Activated CD8-positive, alpha-beta memory T cell treated with anti-CD3 and anti-CD28 coated beads for 1 hour (primary cell): ENCODE measurements at places on chromosomes 12 and 14.

GRCh38 chr12:29346769-29347421, 34.1 kb downstream of the ERGIC2 start:
- no peak for DNase-seq

DNA sequence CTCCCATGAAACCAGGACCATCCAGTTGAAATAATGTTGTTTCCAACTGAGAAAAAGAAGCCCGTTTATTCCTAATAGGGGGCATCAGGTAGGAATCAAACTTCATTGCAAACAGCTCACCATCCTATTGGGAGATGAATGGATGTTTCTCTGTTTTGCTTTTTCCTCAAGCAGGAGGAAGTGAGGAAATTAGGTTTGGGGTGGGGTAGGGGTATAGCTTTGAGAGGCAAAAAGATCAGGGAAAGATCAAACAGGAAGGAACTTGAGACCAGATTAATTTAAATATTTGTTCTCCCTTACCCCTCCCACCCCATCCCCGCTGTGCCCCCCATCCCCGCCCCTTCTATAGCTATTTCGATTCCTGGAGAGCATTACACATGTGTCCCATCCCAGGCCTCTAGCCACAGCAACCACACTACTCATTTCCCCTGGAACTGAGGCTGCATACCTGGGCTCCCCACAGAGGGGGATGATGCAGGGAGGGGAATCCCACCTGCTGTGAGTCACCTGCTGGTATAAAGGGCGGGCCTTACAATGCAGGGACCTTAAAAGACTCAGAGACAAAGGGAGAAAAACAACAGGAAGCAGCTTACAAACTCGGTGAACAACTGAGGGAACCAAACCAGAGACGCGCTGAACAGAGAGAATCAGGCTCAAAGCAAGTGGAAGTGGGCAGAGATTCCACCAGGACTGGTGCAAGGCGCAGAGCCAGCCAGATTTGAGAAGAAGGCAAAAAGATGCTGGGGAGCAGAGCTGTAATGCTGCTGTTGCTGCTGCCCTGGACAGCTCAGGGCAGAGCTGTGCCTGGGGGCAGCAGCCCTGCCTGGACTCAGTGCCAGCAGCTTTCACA, at the start of gene IL23A:
Gene IL23A, plus strand, starts transcription at position 577 of the 850 bp plus-strand sequence. Its CDS starts 161 bp downstream, at position 738.
- peak; percentile 78 for DNase-seq

GRCh38 chr12:29148596-29148910, 525 bp upstream of the FAR2 start:
- no peak for DNase-seq

- no peak for DNase-seq
Observed at GRCh38 chr14:65958664-65959562, 527.3 kb upstream of the CCDC196 start.

- DNase-seq = no peak
Observed at GRCh38 chr12:11827091-11828061, 177.9 kb downstream of the ETV6 start.

GRCh38 chr12:87216436-87216835, 812.8 kb downstream of the C12orf50 start:
- no peak for DNase-seq

DNA sequence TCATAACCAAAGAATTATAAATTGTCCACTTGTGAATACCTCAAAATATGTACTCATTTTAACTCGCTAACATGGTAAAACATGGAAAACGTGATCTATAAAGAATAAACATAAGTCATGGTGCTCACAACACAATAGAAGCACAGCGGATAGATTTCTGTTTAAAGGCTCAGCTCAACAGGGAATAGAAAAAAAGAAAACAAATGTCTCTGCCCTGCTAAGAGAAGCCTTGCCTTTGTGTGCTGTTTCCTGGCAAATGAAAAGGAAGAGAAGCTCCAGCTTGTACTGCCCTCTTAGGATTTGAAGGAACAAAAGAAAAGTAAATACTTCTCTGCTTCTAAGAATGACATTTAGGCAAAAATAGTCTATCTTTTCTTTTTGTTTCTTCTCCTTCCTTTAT, 121.0 kb upstream of the KRR1 start:
- DNase-seq = no peak

DNA sequence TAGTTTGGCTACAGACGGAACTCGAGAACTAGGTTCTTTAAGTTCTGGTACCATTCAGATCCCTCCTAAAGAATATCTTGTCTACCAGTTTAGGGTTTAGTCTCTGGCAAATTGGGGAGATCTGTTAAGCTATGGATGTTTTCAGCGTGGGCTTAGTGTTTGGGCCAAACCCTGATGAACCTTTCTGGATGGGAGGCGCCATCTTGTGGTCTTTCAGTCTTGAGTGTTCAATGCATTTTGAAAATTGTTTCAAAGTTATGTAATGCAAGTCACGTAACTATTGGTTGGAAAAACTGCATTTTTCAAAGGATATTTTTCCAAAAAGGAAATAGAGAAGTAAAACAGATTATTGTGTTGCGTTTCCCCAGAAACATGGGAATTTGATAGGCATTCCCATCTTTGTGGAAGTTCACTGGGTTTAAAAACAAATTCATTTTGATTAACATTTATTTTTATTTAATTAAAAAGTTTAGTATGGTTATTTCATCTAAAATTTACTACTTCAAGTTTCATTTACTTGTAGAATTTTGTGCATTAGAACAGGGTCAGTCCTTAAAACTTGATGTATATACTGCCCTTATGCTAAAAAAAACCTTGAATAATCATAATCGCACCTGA, 169.0 kb downstream of the PRIMA1 start:
- DNase-seq = no peak

GRCh38 chr12:131459773-131460365, 251.0 kb upstream of the SFSWAP start:
- DNase-seq = no peak

- no peak for DNase-seq
Observed at GRCh38 chr12:39752482-39753137, 133.0 kb upstream of the ABCD2 start.

DNA sequence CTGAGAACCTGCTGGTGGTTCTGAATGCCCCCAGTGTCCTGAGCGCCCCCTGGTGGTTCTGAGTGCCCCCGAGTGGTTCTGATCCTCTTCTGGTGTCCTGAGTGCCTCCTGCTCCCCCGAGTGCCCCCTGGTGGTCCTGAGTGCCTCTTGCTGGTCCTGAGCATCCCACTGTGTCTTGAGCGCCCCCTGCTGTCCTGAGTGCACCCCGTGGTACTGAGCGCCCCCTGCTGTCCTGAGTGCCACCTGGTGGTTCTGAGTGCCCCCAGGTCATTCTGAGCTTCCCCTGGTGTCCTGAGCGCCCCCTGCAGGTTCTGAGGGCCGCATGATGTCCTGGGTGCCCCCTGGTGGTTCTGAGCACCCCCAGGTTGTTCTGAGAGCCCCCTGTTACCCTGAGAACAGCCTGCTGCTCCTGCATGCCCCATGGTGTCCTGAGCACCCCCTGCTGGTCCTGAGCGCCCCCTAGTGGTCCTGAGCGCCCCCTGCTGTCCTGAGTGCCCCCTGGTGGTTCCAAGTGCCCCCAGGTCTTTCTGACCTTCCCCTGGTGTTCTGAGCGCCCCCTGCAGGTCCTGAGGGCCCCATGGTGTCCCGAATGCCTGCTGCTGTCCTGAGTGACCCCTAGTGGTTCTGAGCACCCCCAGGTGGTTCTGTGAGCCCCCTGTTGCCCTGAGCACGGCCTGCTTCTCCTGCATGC, 1165.4 kb downstream of the TMEM121 start:
- peak; percentile 27 for DNase-seq

- DNase-seq = no peak
Observed at GRCh38 chr12:71371122-71371521, 68.5 kb upstream of the LGR5 start.

- no peak for DNase-seq
Observed at GRCh38 chr12:4119157-4119761, 154.3 kb upstream of the CCND2 start.

- no peak for DNase-seq
Observed at GRCh38 chr12:15939111-15939510, 28.0 kb downstream of the DERA start.

DNA sequence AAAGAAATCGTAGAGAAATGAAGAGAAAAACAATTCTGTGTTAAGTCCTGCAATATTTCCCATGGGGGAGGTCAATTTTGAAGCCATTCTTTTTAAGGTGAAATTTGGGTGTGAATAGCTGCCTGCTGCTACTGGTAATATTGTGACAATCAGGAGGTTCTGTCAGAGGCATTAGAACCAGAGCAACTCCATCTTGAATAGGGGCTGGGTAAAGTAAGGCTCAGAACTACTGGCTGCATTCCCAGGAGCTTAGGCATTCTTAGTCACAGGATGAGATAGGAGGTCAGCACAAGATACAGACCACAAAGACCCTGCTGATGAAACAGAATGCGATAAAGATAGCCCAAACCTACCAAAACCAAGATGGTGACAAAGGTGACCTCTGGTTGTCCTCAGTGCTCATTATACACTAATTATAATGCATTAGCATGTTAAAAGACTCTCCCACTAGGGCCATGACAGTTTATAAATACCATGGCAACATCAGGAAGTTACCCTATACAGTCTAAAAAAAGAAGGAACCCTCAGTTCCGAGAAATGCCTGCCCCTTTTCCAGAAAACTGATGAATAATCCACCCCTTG, 24.8 kb upstream of the MTHFD1 start:
- DNase-seq = no peak

- DNase-seq = no peak
Observed at GRCh38 chr12:99505805-99506204, 141.7 kb upstream of the GARIN6 start.

DNA sequence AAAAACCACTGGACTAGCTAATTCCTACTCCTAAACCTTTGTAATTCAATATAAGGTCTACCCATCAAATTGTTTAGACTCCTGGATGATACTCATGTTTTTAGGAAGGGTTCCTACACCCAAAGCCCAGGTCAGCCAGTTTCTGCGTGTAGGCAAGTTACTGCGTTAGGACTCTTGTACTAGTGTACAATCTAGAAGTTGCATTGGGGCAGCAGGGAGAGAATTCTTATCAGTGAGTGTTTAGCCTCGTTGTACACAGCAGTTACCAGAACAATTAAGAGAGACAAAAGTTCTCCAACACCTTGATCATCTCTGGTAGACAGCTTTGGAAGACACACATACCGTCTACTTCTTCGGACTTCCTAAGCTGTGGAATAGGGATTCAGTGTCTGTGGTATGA, 29.2 kb downstream of the FBXL14 start:
- DNase-seq = no peak

- DNase-seq = no peak
Observed at GRCh38 chr14:29503903-29504302, 423.7 kb downstream of the PRKD1 start.

DNA sequence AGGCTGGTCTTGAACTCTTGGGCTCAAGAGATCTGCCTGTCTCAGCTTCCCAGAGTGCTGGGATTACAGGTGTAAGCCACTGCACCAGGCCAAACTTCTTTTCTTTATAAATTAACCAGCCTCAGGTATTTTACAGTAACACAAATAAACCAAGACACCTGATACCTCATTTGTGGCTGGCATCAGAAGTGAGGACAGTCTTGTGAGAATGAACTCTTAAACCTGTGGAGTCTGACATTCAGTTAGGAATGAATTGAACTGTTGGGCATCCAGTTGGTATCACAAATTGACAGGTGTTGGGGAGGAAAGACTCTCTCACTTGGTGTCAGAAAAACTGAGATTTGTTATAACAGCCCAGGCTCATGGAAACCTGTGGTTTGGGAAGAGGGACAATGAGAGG, 120.5 kb downstream of the DENND5B start:
- no peak for DNase-seq

DNA sequence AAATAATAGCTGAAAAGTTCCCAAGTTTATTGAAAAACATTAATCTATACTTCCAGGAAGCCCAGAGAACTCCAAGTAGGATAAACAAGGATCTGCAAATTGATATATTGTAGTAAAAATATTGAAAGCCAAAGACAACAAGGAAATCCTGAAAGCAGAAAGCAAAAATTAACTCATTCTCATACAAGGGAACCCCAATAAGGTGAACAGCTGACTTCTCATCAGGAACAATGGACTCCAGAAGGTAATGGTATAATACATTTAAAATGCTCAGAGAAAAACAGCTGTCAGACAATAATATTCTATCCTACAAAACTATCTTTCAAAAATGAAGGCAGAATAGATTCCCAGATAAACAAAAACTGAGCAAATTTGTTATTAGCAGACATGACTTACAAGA, 138.1 kb upstream of the BMP4 start:
- DNase-seq = no peak

DNA sequence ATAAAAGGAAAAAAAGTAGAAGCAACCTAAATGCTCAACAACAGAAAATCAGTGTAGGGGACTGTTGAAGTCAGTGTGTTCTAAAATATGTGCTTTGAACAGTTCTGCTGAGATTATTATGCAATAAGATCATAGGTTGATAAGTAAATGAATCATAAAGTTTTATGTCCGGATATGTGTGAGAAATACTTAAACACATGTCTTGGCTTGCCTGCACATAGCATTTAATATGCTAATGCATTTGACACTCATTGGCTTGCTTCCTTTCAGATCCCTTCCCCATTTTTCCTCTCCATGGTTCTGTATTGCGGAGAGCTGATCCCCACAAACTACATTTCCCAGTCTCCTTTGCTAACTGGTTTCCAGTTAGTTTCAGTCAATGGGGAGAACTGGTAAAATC, 573.8 kb upstream of the TBX3 start:
- DNase-seq = no peak

DNA sequence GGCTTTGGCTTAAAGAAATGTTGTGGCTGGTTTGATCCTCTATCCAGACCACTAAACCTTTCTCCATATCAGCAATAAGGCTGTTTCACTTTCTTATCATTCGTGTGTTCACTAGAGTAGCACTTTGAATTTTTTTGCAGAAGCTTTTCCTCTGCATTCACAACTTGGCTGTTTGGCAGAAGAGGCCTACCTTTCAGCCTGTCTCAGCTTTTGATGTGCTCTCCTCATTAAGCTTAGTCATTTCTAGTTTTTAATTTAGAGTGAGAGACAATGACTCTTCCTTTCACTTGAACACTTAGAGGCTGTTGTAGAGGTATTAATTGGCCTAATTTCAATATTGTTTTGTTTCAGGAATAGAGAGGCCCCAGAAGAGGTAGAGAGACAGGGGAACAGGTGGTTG, 13.8 kb downstream of the KCNMB4 start:
- no peak for DNase-seq

- no peak for DNase-seq
Observed at GRCh38 chr14:105069871-105070759, 4.9 kb upstream of the GPR132 start.

DNA sequence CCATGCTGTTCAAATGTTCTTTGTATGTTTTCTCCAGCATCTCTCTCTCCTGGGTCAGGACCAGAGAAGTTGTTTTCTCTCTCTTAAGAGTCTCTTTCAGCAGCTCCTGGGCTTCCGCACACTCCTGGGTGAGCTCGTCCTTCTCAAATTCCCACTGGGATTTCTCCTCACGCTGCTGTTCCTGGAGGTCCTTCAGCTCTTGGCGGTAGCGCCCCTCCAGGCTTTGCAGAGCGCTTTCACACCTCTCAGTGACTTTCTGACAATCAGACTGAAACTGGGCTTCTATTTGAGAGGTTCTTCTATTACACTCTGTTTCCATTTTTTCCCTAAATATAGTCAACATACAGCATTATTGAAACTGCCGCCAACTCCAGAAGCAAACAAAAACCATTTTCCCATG, 72.7 kb downstream of the NIN start:
- DNase-seq = no peak
